ENCODE measurements at places on chromosomes 6 and 20. TPM values are rescaled to one million over a fixed set of nuclear protein-coding genes. Genes with fewer than 3 reads are reported as not detected.

The PGM3 gene
- total RNA-seq = 133 TPM

The PLA2G7 gene
- total RNA-seq = not detected

The DEF6 gene
- 1.3 TPM for total RNA-seq

The RIPPLY2 gene
- total RNA-seq = not detected

The VGLL2 gene
- total RNA-seq = not detected

The OTOR gene
- not detected for total RNA-seq

The SLC17A2 gene
- total RNA-seq = not detected

The CSNK2B gene
- 136 TPM for total RNA-seq

The KCNG1 gene
- 3.0 TPM for total RNA-seq

The KHDC1L gene
- total RNA-seq = 0.43 TPM

The TRDN gene
- total RNA-seq = not detected

The SPATA25 gene
- total RNA-seq = 0.43 TPM

The ZSWIM1 gene
- total RNA-seq = 8.1 TPM

The LINC00237 gene
- total RNA-seq = not detected

The FAM184A gene
- total RNA-seq = under 0.01 TPM
